Stimulated activated CD4-positive, alpha-beta T cell treated with anti-CD3 and anti-CD28 coated beads, Interleukin-1b, Interleukin-23, amount 100 ng/mL, for 48 hours (primary cell): ENCODE measurements at places on chromosomes 1 and 21.

GRCh38 chr1:93710499-93711453 lies 29.1 kb upstream of the BCAR3 start:
- DNase-seq = no peak

- peak; percentile 15 for DNase-seq
Observed at GRCh38 chr1:9145021-9145668, 16.2 kb upstream of the GPR157 start.

DNA sequence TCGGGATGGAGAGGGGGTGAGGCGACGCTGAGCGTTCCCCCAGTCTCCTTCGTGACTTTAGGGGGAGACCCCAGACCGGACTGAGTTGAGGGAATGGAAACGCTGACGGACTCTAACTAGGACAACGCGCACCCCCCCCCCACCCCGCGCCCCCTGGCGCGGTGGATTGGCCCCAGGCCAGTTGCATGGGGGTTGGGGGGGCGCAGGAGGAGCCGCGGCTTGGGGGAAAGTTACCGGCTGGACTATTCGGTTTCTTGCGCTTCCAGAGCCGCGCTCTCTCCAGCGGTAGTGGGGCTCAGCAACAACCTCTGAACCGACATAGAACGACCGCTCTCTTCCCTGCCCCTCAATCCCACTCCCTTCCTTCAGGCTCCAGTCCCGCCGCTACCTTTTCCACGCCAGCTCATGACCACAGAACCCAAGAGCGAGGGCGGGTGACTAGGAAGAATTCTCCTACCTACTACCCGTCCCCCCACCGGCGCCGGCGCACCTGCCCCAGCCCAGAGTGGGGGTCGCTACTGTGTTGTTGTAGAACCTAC lies 694 bp downstream of the ZBTB7B start:
- no peak for DNase-seq

GRCh38 chr1:224579526-224579925 lies 36.6 kb upstream of the CNIH3 start:
- DNase-seq = no peak

DNA sequence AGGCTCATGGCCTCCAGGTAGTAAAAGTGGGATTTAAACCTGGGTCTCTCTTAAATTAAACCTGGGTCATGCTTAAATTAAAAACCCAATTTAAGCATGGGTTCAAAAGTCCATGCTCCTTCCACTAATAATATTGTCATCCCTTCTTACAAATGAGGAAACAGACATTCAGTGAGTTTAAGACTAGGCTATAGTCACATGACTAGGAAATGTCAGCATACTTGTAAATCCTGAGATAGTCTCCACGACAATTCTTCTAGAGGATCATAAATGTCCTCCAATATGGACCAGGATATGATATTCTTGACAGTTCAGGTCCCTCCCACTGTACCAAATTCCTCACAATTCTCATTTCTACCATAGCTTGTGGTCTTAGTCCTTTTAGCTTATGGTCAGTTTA lies 10.5 kb upstream of the IGFN1 start:
- DNase-seq = no peak

- DNase-seq = no peak
Observed at GRCh38 chr1:16367968-16368890, 1.2 kb downstream of the SZRD1 start.
